ENCODE measurements at places on chromosomes 1 and 21.

GRCh38 chr1:8870616-8871538, 7.6 kb downstream of the ENO1 start:
- DNase-seq, result no peak

DNA sequence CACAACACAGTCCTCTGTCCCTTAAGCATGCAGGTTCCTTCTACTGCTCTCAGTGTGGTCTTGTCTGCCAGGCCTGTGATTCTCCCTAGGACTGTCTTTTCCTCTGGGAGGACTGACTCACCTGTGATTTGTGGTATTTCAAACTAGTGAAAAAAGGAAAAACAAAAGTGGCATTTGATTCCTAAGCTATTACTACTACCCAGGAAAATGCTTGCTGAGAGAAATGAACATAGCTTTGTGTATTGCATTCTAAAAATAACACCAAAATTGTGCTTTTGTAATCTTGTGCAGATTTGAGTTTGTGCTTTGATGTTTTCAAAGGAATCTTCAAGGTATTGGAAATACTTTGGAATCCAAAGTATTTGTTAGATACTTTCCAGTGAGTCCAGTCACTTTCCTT, 57.0 kb downstream of the GPR161 start:
- DNase-seq, result no peak

GRCh38 chr1:230626232-230626631, 16.0 kb upstream of the COG2 start:
- DNase-seq, result no peak

- no peak for DNase-seq
Observed at GRCh38 chr1:154859151-154859785, 10.8 kb downstream of the KCNN3 start.

DNA sequence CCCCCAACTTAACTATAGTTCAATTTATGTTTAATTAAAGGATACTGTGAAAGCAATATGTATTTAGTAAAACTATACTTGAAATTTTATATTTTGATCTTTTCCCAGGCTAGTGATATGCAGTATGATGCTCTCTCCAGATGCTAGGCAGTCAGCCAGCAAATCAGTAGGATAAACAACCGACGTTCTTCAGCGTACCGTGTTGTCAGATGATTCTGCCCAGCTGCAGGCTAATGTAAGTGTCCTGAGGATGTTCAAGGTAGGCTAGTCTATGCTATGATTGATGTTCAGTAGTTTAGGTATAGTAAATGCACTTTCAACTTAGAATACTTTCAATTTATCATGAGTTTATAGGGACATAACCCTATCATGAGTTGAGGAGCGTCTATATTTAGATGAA, 762.6 kb downstream of the MRPL39 start:
- DNase-seq, result no peak

DNA sequence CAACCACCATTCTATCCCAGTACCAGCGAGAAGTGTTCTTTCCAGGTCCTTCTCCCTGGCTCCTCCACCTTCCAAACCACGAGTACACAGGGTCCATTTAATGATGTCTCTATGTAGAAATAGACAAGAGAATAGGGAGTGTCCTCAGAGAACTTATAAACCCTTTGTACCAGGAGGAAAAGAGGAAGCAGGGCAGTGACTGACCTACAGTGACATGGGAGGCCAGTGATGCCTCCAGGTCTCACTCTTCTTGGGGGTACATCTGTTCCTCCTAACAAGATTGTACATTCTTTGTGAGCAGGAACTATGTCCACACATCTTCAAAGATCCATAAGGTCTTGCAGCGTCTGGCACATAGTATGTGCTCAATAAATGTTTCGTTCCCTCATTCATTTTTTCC, 18.7 kb upstream of the FMOD start:
- DNase-seq, result no peak

DNA sequence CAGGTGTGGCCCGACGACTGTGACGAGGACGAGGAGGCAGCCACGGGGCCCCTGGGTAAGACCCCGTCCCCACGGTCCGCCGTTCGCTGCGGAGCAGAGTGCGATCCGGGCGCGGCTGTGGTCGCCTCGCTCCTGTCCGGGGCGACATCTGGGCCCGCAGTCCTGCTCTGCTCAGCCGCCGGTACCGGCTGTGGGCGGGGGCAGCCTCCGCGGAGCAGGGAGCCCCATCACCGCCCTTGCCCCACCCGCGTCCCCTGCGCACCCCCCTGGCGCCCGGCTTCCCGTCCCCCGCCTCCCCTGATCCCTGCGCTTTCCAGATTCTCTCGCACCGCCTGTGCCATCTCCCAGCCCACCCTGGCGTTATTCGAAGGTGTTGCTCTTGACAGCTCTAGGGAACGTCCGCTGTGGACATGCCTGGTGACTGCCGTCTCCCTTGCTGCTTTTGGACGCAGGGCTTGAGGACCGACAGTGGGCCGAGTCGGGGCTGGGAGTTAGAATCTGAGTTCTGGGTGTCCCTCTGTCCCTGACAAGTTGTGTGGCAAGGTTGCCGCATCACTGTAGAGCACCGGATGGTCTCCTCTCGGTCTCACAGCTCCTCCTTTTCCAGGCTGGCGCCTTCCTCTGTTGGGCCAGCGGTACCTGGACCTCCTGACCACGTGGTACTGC, 596 bp downstream of the TOR3A start:
- DNase-seq, result no peak

DNA sequence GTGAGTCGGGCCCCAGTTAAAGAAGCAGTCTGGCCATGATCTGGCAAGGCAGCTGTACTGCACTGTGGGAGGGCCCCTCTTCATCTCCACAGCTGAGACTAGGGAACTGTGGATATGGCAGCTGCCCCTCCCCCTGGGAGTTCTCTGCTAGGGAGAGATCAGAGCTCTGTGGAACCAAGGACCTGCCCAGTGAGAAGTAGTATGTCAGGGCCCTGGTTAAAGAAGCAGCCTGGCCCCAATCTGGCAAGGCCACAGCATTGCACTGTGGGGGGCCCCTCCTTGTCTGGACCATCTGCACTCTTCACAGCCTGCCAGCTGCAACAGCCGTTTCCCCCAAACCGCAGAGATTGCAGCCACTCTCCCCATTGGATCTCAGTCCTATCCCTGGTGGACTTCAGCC, 208.5 kb downstream of the DNAH14 start:
- DNase-seq, result no peak

All from cerebellar nuclear complex (tissue), 1 donor.